ENCODE measurements at places on chromosomes 16 and 17.
A peak's percentile ranks its signal among the peaks of the same experiment; 100 is the strongest.

- DNase-seq: no peak
These were observed 5.6 kb downstream of the SPATA32 start for GRCh38 chr17:45256114-45256966.

- no peak for DNase-seq
These were observed 4.4 kb downstream of the RPL3L start for GRCh38 chr16:1950047-1950446.

- DNase-seq: peak; percentile 86
These were observed 1.0 kb upstream of the ARMC5 start for GRCh38 chr16:31458073-31458843.

GRCh38 chr17:3910420-3911270, 5.6 kb downstream of the P2RX1 start:
- DNase-seq: no peak

DNA sequence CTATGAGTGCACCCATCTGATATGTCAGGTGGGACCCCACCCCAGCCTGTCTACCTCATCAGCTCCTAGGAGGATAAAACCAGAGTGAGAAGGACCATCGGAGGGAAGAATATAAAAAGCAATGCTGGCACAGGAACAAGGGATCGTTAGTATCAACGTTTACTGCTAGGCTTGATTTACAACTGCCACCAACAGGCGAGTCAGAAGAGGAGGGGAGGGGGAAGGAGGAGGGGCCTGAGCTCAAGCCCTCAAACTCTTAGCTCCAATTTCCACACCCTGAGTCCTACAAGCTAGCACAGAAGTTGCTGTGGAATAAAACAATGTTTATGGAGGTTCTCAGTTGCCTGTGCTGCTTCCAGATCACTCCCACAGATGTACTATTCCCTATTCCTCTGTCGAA, 234.5 kb downstream of the C16orf78 start:
- DNase-seq: no peak

GRCh38 chr16:78277321-78278055, 178.0 kb downstream of the WWOX start:
- DNase-seq: no peak
